ENCODE measurements at places on chromosomes 7 and 10.
A peak's percentile ranks its signal among the peaks of the same experiment; 100 is the strongest.

DNA sequence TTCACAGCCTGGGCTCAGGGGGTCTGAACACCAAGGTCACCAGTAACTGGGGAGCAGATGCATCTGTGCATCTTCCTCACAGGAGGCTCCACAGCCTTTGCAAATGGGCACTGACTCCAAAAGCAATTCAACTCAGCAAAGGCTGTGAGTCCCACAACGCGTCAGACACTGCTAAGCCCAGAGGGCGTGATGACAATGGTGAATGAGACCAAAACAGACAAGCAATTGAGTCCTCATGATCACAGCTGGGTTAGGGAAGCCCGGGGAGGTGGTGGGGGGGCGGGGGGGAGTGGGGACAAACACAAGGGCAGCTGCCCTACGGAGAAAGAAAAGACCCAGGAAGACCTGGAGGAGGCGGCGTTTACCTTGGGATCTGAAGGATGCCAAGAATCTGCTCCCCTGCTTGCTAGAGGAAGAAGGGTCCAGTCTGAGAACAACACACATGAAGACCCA lies 61.6 kb upstream of the RNF32 start:
- DNase-seq = no peak

GRCh38 chr7:122813845-122814244 lies 72.4 kb downstream of the CADPS2 start:
- DNase-seq = no peak

DNA sequence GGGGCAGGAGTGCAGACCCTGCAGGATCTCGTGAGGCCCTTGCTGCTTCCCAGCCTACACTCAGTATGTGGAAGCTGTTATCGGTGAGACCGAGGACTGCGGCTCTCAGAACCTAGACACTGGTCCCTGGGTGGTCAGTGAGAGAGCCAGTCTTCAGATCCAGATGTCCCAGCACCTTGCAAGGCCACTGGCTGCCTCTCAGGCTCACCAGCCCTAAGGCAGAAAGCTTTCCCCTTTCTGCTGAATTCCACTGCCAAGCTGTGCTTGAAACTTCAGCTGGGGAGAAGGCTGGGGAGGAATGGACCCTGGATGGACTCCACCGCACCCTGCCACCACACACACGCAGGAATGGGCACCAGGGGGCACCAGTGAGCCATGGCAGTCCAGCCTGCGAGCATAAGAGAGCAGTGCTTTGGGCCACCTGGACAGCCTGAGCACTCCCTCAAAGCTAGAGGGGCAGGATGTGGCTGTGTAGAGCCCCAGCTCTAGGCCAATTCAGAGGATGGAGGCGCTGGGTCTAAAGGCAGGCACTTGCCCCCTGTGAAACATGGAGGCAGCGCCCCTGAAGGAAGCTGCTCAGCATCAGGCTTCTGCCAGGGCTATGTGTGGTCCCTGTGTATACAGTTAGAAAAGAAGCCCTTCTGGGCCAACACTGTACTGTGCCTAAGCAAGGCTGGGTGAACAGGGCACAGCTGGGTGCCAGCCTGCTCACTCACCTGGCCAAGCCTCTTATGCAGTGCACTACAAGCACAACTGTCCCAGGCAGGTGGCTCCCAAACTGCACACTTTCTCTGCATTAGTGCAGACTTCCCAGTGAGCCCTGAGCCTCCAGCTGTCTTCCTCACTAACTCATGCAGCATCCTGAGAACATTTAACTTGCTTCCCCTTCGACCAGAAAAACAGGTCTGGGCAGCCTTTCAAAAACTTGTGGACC lies 21.6 kb downstream of the TMEM72 start:
- DNase-seq = peak; percentile 70

- DNase-seq = no peak
Measured at GRCh38 chr7:54725255-54725654, 33.8 kb downstream of the SEC61G start.

GRCh38 chr10:96688789-96689188 lies 31.5 kb downstream of the PIK3AP1 start:
- DNase-seq = no peak

DNA sequence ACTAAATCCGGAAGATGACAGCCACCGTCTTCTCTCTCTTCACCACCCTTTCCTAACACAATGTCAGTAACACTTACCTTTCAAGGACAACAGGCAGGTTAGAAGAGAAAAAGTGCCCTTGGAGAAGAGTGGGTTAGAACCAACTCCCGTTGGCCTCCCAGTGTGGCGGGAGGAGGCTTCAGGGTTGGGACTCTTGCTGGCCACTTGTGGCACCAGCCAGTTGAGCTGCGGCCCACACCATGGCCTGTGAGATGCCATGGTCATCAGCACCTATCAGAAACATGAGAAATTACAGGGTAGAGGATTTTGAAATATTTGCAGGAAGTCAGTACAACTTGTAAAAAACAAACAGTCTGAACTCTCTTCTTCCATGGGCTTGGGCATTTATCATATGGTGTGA lies 93.8 kb downstream of the MKI67 start:
- DNase-seq = no peak

DNA sequence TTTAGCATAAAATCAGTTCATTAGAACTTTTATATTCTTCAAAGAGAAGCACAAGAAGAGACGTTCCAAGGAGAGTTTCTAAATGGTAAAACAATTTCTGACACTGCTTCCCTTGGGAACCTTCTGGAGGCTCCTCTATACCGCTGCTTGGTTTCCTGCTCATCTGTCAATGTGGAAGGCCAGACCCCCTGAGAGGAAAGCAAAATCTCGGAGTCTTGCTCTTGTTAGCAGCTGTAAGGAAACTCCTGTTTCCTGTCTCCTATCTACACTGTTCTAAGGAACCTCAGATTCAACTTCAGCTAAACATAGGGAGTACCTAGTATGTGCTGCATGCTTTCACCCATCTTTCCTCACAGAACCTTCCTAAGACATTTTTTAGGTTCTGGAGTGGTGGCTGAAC lies 322.2 kb downstream of the BMPER start:
- DNase-seq = no peak

GRCh38 chr7:121369462-121369861 lies 26.6 kb downstream of the FAM3C start:
- DNase-seq = no peak

DNA sequence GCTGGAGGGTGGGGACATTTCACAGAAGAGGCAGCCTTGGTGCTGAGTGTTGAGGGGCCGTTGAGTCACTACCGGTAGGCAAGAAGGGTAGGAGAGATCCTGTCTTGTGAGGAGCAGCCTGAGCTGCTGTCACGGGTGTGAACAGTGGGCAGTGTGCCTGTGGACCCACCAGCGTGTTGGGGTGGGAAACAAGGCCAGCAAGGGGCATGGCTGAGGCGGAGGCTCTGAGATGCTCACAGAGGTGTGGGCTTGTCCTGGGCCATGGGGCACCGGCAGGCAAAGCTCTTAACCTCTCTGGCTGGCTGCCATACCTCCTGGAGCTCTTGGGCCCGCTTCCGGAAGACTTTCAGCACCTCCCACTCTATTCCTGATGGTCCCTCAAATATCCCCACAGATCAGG lies 33.6 kb upstream of the SMARCD3 start:
- DNase-seq = no peak
